ENCODE measurements at places on chromosomes 1 and 21. TPM values are rescaled to one million over a fixed set of nuclear protein-coding genes. Genes with fewer than 3 reads are reported as not detected.

OR2L13 gene
- total RNA-seq, result not detected

KAZN gene
- 0.74 TPM for total RNA-seq

SERTAD4 gene
- not detected for total RNA-seq

PTCH2 gene
- total RNA-seq, result 0.64 TPM

S100A16 gene
- total RNA-seq, result not detected

Data from activated T-helper 17 cell treated with anti-CD3 and anti-CD28 coated beads, Interleukin-2, amount 50 U/mL, for 72 hours (primary cell).